Spleen (tissue), 13 donors: ENCODE measurements at places on chromosomes 5 and 9. TPM values are rescaled to one million over a fixed set of nuclear protein-coding genes. Genes with fewer than 3 reads are reported as not detected.

DNA sequence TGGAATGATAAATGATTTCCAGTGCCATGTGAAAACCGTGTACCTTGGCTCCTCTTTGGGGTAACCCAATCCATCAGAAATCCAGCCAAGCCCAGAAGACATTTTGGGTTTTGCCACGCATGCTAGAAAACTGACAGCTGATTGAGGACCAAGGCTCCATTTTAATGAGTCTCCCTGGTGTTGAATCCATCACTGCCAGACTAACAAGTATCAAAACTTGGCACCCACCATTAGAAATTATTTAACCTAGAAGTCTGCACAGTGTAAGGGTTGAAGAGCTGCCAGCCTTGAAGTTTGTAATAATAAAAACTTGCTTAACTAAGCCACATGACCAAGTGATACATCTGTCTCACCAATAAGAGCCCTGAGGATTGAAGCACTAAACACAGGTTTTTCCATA lies 369.9 kb downstream of the DNAH5 start:
- H3K4me3 ChIP-seq: no peak overlapping the region
- no peaks in the 10 kb centered on the region for H3K4me1 ChIP-seq
- H3K36me3 ChIP-seq: no peaks in the 10 kb centered on the region

DNA sequence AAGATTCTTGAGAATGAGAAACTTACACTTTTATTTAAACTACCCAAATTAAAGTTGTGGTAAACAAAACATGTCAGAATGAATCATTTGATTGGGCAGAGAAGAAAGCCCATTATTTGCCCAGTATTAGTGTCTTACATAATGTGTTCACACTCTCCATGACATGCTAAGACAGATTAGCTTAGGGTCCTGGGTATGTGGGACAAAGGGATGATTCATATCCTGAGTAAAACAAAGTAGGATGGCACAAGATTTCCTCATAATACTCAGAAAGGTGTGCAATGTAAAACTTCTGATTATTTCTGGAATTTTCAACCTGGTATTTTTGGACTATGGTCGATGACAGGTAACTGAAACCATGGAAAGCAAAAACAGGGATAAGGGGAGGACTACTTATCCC lies 183.9 kb upstream of the POU5F2 start:
- no peaks in the 10 kb centered on the region for H3K27me3 ChIP-seq
- H3K27ac ChIP-seq: no peak overlapping the region
- no peaks in the 10 kb centered on the region for H3K36me3 ChIP-seq
- DNase-seq: no peak
- H3K4me1 ChIP-seq: no peaks in the 10 kb centered on the region

- peaks cover 23% of the 10 kb centered on the region for H3K36me3 ChIP-seq
- DNase-seq: no peak
- no peak overlapping the region for H3K27ac ChIP-seq
- no peak overlapping the region for H3K4me3 ChIP-seq
- H3K4me1 ChIP-seq: no peaks in the 10 kb centered on the region
Observed at GRCh38 chr5:119158144-119158543, 87.3 kb downstream of the DMXL1 start.

DNA sequence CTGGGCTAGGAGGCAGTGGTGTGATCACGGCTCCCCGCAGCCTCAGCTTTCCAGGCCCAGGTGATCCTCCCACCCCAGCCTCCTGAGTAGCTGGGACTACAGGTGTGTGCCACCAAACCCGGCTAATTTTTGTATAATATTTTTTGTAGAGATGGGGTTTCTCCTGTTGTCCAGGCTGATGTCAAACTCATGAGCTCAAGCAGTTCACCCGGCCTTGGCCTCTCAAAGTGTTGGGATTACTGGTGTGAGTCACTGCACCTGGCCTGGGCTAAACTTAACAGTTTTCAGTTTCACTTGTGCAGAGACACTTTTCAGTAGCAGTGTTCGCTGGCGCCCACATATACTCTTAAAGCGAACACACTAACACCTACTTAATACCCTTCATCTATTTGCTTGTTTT lies 205.6 kb upstream of the ZNF608 start:
- DNase-seq: no peak
- peaks cover 33% of the 10 kb centered on the region for H3K4me1 ChIP-seq
- H3K27ac ChIP-seq: no peak overlapping the region
- H3K36me3 ChIP-seq: no peaks in the 10 kb centered on the region
- H3K4me3 ChIP-seq: no peak overlapping the region

- H3K4me3 ChIP-seq: no peak overlapping the region
- no peaks in the 10 kb centered on the region for H3K4me1 ChIP-seq
- peak; percentile 51 for DNase-seq
- H3K36me3 ChIP-seq: no peaks in the 10 kb centered on the region
Observed at GRCh38 chr9:126546036-126546435, 67.7 kb upstream of the LMX1B start.

DNA sequence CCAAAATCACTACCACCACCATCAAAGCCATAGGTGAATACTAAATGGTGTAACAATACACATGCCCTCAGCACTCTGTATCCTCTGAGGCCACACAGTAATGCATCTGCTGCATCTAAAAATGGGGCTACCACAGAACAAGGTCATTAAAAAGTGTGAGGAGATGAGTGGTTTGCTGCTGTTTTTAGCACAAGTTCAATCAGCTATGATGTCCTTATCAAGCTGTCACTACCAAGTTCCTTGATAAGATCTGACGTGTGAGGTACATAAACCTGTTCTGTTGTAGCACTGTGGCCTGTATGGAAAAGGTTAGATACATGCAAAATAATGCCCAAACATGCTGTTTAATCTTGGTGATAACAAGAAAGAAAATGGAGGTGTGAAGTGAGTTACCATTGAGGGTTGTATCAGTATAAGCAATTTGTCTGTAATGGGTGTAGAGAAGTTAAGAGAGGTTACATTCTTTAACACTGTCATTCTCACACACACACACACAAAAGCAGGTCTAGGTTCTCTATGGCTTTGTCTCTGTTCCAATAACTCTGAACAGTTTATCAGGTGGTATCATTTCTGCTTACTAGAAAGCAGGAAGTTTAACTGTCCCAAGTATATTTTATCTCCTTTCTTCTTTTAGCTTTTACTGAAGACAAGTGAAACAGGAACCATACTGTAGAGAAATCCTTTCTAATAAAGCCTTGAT lies 252.9 kb downstream of the CWC27 start:
- H3K36me3 ChIP-seq: no peaks in the 10 kb centered on the region
- DNase-seq: no peak
- no peak overlapping the region for H3K4me3 ChIP-seq
- H3K27me3 ChIP-seq: no peaks in the 10 kb centered on the region
- H3K27ac ChIP-seq: no peak overlapping the region
- H3K4me1 ChIP-seq: peaks cover 13% of the 10 kb centered on the region

GRCh38 chr5:31235381-31235780 lies 41.9 kb downstream of the CDH6 start:
- no peak overlapping the region for H3K4me3 ChIP-seq
- no peak overlapping the region for H3K27ac ChIP-seq
- no peak for DNase-seq

- no peak overlapping the region for H3K4me3 ChIP-seq
- no peak for DNase-seq
- peak overlapping the region; percentile 80 for H3K27ac ChIP-seq
Observed at GRCh38 chr5:140633501-140633900, 526 bp upstream of the CD14 start.

DNA sequence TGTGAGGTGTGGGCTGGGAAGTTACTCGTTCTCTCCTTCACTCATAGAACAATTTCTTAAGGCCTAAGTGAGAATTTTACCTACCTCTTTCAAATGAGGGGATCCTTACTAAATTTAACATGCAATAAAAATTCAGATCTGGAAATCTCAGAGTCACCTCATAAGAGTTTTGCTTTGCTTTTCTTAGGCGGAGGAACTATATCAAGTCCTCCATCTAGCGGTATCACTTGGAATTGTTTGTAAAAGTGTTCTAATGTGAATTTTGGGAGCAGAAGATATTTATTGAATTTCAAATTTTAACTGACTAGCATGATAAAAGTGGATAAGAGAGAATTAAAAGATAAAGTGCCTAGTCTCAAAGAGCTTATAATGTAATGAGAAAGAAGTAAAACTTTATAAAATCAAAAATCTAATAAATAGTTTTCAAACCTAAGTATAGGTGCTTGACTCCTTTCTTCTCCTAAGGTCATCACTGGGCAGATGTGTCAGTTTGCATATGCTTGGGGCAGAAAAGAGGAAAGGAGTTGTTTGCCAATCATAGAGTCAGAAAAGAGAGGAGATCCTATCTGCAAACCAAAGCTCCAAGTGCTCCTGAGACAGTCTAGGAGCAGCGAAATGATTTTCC lies 145.7 kb upstream of the DAB2 start:
- no peaks in the 10 kb centered on the region for H3K4me1 ChIP-seq
- H3K36me3 ChIP-seq: no peaks in the 10 kb centered on the region
- no peak overlapping the region for H3K4me3 ChIP-seq
- DNase-seq: no peak
- no peaks in the 10 kb centered on the region for H3K27me3 ChIP-seq

DNA sequence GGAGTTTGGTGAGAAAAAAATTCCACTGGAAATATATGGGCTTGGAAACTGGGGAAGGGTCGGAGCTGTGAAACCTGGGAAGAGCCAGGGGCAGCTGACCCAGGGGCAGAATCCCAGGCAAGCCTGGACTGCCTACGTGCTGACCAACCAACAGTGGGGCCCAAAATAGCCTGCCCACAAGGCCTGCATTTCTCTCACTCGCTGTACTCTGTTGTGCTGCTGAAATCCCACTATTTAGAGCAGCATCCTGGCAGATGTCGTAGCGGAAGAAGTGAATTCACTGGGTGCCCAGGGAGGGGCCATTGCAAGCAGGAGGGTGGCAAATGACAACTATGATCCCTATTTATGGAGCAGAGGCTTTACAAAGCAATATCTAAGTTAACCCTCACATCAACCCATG lies 9.5 kb downstream of the GDNF start:
- no peaks in the 10 kb centered on the region for H3K4me1 ChIP-seq
- H3K27me3 ChIP-seq: peaks cover 23% of the 10 kb centered on the region
- DNase-seq: no peak

DNA sequence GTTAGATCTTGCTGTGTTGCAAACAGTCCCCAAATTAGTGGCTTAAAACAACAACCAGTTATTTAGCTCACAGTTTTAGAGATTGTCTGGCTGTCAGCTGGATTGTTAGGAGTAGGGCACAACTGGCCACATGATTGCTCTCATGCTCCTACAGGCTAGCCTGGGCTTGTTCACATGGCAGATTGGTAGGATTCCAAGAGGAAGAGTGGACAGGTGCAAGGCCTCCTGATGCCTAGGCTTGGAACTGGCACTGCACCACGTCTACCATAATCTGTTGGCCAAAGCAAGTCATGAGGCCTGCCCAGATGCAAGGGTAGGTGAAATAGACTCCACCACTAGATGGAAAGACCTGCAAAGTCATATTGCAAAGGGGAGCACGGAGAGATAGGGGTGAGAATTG lies 76.4 kb downstream of the ACER2 start:
- no peak overlapping the region for H3K27ac ChIP-seq
- no peak overlapping the region for H3K4me3 ChIP-seq
- no peaks in the 10 kb centered on the region for H3K27me3 ChIP-seq
- H3K36me3 ChIP-seq: no peaks in the 10 kb centered on the region
- DNase-seq: no peak
- H3K4me1 ChIP-seq: no peaks in the 10 kb centered on the region

- H3K27me3 ChIP-seq: peaks cover 3% of the 10 kb centered on the region
- no peaks in the 10 kb centered on the region for H3K4me1 ChIP-seq
- no peaks in the 10 kb centered on the region for H3K36me3 ChIP-seq
- peak; percentile 15 for DNase-seq
Observed at GRCh38 chr5:171342362-171343111, 33.5 kb downstream of the TLX3 start.

GRCh38 chr9:68727636-68728035 lies 22.6 kb downstream of the PIP5K1B start:
- no peaks in the 10 kb centered on the region for H3K27me3 ChIP-seq
- H3K4me3 ChIP-seq: no peak overlapping the region
- H3K27ac ChIP-seq: no peak overlapping the region
- no peak for DNase-seq
- no peaks in the 10 kb centered on the region for H3K36me3 ChIP-seq

GRCh38 chr5:116456036-116456435 lies 118.6 kb downstream of the SEMA6A start:
- peaks cover 8% of the 10 kb centered on the region for H3K36me3 ChIP-seq
- no peak for DNase-seq
- H3K4me3 ChIP-seq: no peak overlapping the region
- no peak overlapping the region for H3K27ac ChIP-seq

DNA sequence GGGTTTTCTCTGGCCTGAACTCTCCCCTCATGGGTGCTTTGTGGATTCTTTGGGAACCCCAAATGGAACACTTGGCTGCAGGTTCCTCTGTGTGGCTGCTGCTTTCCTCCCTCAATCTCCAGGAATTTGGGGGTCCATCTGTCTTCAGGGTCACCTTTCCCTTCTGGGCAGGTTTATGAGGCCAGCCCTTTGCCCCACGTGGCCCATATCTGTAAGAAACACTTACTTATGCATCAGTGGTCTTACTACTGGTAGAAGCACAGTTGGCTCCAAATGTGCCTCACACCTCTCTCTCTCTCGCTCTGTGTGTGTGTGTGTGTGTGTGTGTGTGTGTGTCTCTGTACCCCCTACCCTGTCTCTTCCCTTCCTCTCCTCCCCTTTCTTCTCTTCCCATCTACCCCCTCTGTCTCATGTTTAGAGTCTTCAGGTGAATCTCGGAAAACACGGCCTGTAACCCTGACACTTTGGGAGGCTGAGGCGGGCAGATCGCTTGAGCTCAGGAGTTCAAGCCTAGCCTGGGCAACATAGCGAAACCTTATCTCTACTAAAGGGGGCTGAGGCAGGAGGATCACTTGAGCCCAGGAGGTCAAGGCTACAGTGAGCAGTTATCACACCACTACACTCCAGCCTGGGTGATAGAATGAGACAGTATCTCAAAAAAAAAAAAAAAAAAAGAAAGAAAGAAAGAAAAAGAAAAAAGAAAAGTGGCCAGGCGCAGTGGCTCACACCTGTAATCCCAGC lies 26.8 kb downstream of the C5orf15 start:
- peaks cover 13% of the 10 kb centered on the region for H3K4me1 ChIP-seq
- no peak overlapping the region for H3K27ac ChIP-seq
- H3K4me3 ChIP-seq: no peak overlapping the region
- H3K27me3 ChIP-seq: no peaks in the 10 kb centered on the region
- no peak for DNase-seq

DNA sequence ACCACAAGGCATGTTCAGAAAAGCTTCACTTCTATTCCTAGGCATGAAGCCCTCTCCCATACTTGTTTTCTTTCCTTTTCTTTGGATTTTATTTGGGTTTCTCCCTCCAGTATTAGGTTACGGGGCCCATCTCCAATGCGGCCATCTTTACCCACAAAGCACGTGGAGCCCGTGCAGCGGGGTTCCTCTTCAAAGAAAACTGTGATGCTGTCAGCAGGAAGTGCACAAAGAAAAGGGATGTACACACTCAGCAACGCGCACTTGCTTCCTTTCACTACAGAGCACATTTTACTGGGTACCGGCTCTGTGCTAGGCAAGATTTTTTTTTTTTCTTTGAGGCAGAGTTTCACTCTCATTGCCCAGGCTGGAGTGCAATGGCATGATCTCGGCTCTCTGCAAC lies 106.6 kb downstream of the COL23A1 start:
- H3K27me3 ChIP-seq: no peaks in the 10 kb centered on the region
- H3K27ac ChIP-seq: no peak overlapping the region
- H3K4me3 ChIP-seq: no peak overlapping the region
- DNase-seq: peak; percentile 86
- no peaks in the 10 kb centered on the region for H3K36me3 ChIP-seq
- H3K4me1 ChIP-seq: no peaks in the 10 kb centered on the region

The PRR16 gene
- polyA plus RNA-seq: 0.61 TPM

The DMGDH gene
- 0.13 TPM for polyA plus RNA-seq

The PPP3R2 gene
- polyA plus RNA-seq: not detected

The OR1L1 gene
- not detected for polyA plus RNA-seq

The TRIM7 gene
- 1.0 TPM for polyA plus RNA-seq

The ADAMTS2 gene
- 16.8 TPM for polyA plus RNA-seq

The OR2K2 gene
- polyA plus RNA-seq: not detected

The CCNG1 gene
- 76.4 TPM for polyA plus RNA-seq

The SOWAHA gene
- 0.24 TPM for polyA plus RNA-seq

The NDUFS6 gene
- polyA plus RNA-seq: 36.7 TPM
